ENCODE measurements at places on chromosomes 6 and 20.

GRCh38 chr6:1945235-1945832 is 300.1 kb downstream of the GMDS start:
- no peak for DNase-seq

DNA sequence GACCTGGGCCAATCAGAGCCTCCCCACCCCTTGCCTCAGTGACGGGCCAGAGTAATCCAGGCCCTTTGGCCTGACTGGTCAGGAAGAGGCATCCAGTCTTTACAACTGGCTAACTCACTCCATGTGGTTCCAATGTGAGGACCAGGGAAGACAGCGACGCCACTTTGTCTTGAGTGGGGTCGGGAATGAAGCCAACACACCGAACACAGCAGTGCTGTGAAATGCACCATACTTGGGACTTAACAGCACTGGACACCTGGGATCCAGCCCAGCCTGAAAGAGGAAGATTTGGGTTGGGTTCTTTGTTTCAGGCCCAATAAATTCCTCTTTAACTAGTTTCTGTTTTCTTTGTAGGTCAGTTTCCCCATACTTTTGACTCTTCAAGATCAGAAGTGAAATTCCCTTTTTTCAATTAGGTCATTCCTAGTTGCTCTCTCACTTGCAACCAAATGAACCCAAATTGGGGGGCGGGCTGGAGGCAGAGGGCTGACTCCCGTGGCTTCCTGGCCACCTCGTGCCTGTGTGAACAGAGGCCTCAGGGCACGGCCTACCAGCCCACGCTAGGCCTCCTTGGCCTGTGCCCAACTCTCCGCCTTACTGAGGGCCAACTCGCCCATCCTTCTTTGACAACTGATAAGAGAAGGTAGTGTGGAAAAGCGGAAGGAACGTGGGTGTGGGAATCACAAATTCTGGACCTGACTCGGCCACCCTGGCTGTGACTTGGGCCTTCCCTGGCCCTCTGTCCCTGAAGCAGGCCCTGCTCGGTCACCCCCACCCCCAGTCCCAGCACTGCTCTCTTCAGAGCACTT is 17.1 kb downstream of the SULF2 start:
- no peak for DNase-seq

GRCh38 chr6:108837236-108837971 is 10.8 kb upstream of the ARMC2 start:
- no peak for DNase-seq

GRCh38 chr6:45487645-45488044 is 109.9 kb upstream of the SUPT3H start:
- DNase-seq: no peak

- no peak for DNase-seq
Measured at GRCh38 chr20:16744178-16744807, 3.9 kb upstream of the OTOR start.

DNA sequence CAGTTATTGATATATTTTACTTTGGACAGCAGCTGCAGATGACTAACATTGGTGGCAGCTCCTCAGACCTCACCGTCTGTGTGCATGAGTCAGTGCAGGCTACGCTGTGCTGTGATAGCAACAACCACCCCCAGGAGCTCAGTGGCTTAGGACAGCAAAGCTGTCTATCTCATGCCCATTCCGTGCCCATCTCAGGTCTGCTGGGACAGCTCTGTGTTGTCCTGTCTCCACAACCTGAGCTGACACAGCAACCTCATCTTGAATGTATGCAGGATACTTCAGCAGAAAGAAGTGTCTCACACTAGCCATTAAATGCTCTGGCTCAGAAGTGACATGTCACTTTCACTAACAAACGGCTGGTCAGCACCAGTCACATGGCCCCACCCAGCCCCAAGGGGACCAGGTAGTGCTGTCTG is 47.7 kb downstream of the BANF2 start:
- DNase-seq: no peak

DNA sequence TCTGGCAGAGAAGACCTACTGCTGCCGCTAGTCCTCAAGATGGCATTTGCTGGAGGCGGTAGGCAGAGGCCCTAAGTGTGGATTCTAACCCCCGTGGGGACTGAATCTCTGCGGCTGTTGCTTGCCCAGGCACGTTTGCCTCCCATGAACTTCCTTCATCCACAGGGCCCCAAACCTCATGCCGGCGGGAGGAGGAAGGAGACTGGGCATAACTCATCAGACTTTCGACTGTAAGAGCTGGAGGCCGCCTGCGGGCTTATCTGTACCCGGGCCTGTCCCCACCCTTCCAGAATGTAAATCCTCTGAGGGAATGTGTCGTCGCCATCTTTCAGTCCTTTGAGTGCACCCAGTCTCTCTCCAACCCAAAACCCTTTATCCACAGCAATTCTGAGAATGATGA is 990 bp downstream of the ZFP57 start:
- no peak for DNase-seq

- no peak for DNase-seq
Measured at GRCh38 chr20:19850198-19850533, 92.1 kb downstream of the RIN2 start.

- DNase-seq: no peak
Measured at GRCh38 chr6:154500769-154501577, 9.5 kb downstream of the CNKSR3 start.

- no peak for DNase-seq
Measured at GRCh38 chr6:23879816-23880215, 246.2 kb upstream of the NRSN1 start.

DNA sequence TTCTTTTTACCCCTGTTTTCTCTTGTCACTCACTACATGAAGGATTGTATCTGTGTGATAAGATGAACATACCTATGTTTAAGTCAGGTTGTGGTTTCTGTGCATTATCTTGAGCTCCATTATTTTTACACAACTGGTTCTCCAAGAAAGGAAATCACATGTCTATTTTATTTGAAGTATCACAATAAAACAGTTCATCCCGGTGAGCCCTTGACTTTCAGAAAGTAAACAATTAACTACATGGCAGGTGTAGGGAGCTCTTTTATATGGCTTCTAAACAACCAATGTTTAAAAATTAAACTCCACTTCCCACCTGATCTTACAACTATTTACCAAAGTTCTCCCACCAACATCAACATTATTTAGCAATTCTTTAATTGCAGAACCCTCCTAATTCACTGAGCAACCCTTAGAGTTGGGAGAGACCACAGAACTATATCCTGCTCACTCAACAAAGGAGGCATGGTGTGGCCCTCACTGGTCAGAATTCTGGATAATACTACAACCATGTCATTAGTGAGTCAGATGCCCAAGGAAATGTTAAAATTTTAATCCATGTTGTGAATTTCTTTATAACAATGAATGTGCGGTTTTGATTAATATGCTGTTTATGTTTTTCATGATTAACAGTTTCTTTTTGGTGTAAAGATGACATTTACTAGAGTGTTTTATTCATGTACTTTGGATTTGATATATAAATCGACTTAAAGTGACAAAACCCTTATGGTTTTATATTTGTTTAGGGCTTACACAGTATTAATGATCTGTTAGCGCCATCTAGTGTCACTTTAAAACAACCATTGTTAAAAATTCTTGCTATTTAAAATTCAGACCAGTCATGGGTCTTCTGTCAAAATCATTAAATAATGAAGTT is 50.0 kb upstream of the SCGN start:
- no peak for DNase-seq

- no peak for DNase-seq
Measured at GRCh38 chr6:1701668-1702353, 92.1 kb downstream of the FOXC1 start.
